Suppressor macrophage (primary cell): ENCODE measurements at places on chromosomes 6 and 20.

DNA sequence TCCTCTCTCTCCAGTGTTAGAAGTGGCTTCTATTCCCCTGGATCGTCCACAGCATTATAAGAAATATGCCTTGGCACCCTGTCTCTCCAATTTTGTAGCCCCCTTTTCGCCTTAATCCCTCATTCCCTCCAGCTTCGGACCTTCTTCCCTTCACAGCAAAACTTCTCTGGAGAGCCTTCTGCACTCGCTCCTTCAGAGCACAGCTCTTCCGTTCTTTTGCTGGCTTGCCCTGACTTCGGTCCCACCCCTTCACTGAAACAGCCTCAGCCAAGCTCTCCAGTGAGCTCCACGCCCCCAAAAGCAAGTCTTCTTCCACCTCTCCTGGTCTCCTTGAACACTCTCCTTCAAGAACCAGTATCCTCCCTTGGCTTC lies 134.7 kb upstream of the RNF24 start:
- DNase-seq = peak; percentile 38

DNA sequence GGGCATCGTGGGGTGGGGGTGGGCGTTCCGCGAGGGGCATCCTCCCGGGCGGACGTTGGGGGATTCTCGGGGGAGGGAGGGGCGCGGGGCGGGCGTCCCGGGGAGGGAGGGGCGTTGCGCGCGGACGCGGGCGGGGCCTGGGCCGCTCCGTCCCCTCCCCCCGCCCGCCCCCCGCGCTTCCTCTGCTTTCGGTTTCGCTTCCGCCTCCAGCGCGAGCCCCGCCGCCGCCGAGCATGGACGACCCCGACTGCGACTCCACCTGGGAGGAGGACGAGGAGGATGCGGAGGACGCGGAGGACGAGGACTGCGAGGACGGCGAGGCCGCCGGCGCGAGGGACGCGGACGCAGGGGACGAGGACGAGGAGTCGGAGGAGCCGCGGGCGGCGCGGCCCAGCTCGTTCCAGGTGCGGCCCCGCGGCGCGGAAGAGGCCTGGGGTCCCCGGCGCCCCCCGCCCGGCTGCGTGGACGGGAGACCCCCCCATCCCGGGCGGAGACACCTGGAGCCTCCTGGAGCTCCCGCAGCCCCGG lies at the start of gene OGFR:
OGFR (plus strand) TSS at position 209 of the 528 bp plus-strand sequence; CDS start at position 234, 25 bp downstream.
- DNase-seq = peak; percentile 81

- DNase-seq = no peak
These were observed 426.6 kb upstream of the MAP3K7 start for GRCh38 chr6:91013511-91013910.

DNA sequence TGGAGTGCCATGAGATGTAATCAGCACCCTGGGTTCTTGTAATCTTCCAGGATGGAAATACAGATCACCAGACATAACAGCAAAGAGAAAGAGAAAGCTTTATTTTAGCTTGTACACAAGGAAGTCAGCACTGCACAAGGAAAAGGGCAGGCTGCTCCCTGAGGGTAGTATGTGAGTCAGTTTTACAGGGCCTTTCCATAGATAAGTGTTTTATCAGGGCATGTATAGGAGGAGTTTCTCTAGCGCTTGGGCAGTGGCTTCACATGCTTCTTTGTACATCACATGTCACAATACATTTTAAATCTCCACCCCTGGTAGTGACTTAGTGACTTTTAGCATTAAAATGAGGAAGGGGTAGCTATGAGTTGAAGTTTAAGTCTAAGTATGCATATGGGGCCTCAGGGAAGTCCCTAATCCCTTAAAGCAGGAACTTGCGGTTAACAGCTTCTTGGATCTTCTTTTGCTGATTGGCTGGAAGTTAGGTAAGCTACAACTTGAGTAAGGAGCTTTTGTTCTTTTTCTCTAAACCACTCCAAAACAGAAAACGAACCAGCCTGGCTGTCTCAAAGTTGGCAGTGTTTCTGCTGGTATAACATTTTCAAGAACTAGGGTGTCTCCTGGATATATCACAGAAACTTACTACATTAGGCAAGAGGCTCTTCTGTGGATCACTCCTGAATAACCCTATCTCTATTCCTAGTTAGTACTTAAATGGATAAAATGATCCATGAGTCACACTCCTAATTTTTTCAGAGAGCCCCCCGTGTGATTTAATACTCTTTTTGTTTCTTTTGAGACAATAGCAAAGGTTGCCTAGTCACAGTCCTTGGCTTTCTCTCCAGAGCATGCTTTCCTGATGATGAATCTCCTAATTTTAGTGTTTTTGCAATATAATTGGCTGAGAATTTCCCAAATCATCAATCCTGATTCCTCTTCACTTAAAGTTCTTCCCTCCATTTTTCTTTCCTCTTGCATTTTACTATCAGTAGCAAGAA lies 60.2 kb downstream of the MRAP2 start:
- peak; percentile 52 for DNase-seq

GRCh38 chr20:57807401-57808263 lies 97.8 kb upstream of the PMEPA1 start:
- no peak for DNase-seq

GRCh38 chr6:81942067-81942370 lies 189.5 kb upstream of the TENT5A start:
- DNase-seq = no peak

- DNase-seq = peak; percentile 46
These were observed 262.4 kb downstream of the SOX4 start for GRCh38 chr6:21855811-21856455.

DNA sequence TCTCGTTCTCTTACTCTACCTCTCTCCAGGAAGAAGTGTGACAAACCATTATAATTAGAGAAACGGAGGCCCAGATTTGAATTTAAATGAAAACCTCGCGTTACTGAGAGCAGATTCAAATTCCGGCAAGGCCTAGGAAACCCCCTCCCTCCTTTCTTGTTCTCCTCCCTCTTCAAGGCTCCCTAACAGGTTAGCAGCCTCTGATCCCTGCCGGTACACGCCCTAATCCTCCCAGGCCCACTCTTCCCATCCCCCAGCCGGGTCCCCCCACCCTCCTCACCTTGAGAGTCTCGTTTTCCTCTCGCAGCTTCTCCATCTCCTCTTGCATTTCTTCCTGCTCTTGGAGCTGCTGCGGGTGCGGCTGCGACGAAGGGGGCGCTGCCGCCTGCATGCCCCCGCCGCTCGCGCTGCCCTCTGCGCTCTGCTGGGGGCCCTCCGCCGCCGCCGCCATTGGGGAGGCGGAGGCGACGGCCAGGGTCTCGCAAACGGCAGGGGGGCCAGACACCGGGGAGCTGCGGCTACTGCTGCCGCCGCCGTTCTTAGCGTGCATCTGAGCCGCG lies 3.8 kb downstream of the MTCL3 start:
- no peak for DNase-seq

- DNase-seq = no peak
These were observed 278.4 kb upstream of the PTCHD4 start for GRCh38 chr6:48389146-48390043.

- peak; percentile 27 for DNase-seq
These were observed 45.6 kb upstream of the ANKEF1 start for GRCh38 chr20:9989066-9989724.

DNA sequence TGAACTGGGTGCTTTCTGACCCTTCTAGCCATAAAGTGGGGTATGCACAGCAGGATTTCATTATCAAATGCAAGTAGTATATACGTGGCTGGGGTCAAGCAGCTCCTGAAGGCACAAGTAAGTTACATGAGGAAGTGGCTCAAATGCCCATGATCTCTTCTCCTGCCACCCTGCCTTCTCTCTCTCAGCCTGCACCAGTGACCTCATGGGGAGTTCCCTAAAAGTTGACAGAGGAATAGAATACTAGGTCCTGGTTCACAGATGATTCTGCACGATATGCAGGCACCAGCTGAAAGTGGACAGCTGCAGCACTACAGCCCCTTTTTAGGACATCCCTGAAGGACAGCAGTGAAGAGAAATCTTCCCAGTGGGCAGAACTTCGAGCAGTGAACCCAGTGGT lies 282.0 kb downstream of the BCKDHB start:
- peak; percentile 57 for DNase-seq

DNA sequence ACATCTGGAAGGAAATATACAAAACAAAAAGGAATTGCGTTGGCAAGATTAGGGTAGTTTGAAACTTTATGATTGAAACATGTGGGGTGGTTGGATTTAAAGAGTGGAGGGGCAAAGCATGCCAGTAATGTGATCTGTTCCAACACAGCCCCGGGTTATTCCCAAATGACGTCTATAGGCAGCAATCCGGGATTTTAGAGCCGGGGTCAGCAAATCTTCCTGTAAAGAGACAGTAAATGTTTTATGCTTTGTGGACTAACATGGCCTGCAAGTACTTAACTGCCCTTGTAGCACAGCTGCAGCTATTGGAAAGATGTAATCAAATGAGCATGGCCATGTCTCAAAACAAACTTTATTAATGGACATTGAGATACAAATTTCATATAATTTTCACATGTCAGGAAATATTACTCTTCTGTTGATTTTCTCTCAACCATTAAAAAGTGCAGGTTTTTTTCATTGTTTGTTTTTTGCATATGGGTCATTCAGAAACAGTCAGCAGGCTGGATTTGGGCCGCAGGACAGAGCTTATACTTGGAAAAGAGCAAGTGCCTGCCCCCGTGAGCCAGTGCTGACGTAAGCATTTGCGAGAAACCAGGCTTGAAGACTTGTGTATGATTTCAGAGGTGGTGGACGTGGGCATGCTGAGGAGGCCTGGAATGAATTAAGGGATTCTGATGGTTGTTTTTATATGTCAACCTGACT lies 136.5 kb downstream of the DOK5 start:
- no peak for DNase-seq

- no peak for DNase-seq
These were observed 74.6 kb downstream of the MLIP start for GRCh38 chr6:54185885-54186284.

GRCh38 chr6:124190256-124190655 lies 386.6 kb downstream of the NKAIN2 start:
- no peak for DNase-seq

- no peak for DNase-seq
These were observed 111.0 kb upstream of the TMEM170B start for GRCh38 chr6:11426571-11426970.

DNA sequence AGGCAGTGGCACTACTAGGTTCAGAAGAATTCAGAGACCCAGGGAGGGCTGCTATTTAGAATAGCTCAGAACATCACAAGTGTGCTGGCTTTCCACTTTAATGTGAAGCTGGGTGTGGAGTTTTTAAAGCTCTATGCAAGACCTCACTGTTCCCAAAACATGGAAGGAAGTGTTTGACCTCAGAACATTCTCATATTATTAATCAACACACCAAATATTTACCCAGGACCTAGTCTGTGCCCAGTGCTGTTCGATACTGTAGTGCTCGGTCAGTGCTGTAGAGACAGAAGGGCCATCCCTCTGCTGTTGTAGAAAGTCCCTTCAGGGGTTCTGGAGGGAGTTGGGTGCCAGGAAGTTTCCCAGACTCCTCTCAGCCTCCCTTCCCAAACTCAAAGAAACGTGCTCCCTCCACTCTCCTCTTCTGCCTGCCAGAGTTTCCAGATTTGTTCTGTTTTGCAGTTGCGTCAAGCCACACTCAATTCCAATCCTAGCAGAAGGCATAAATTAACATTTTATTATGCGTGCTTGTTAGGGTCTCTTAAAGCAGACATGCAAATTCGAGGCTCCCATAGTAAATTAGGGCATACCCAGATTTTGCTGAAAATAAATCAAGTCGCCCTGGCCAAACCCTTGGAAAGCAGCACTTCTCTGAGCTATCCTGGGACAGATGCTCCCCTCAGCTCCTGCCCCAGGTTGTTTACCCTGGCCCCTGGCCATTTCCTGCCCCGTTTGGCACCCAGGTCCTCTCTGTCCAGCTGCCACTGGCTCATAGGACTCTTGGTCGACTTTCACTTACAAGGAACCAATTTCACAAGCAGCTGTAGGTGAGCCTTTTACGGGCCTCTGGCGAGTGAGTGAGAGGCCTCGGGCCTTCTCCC lies 248.6 kb downstream of the HIVEP2 start:
- no peak for DNase-seq
